B cell (primary cell): ENCODE measurements at places on chromosomes 11 and 22. TPM values are rescaled to one million over a fixed set of nuclear protein-coding genes. Genes with fewer than 3 reads are reported as not detected.

VPREB1 gene
- polyA plus RNA-seq: 1.2 TPM in 1 of 2 replicates, not detected in the other

MEN1 gene
- 68.5 and 71.5 TPM in 2 replicates for polyA plus RNA-seq

EMID1 gene
- 0.19 TPM in 1 of 2 replicates, not detected in the other for polyA plus RNA-seq

HSPB2 gene
- polyA plus RNA-seq: not detected in 2 replicates

P2RX3 gene
- not detected in 2 replicates for polyA plus RNA-seq

F2 gene
- polyA plus RNA-seq: not detected in 2 replicates

DESI1 gene
- polyA plus RNA-seq: 15.2 and 17.3 TPM in 2 replicates

TRIM6 gene
- not detected in 2 replicates for polyA plus RNA-seq

TRIM34 gene
- 19.9 and 21.9 TPM in 2 replicates for polyA plus RNA-seq

PRODH gene
- polyA plus RNA-seq: not detected in 2 replicates

NLRP6 gene
- polyA plus RNA-seq: 0.92 and 1.4 TPM in 2 replicates

MYO7A gene
- polyA plus RNA-seq: 0.03 TPM in 2 replicates

CST6 gene
- not detected in 2 replicates for polyA plus RNA-seq

DNA sequence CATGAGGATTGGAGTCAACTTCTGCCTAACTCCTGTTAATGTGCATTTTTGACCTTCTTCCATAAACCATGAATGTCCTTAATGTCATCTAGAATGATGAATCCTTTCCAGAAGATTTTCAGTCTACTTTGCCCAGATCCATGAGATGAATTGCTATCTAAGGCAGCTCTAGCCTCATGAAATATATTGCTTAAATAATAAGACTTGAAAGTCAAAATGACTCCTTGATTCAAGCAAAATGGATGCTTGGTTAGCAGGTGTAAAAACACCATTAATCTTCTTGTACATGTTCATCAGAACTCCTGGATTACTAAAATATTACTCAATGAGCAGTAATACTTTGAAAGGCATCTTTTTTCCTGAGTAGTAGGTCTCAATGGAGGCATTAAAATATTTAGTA, 238.5 kb upstream of the ZC3H12C start:
- DNase-seq: no peak

DNA sequence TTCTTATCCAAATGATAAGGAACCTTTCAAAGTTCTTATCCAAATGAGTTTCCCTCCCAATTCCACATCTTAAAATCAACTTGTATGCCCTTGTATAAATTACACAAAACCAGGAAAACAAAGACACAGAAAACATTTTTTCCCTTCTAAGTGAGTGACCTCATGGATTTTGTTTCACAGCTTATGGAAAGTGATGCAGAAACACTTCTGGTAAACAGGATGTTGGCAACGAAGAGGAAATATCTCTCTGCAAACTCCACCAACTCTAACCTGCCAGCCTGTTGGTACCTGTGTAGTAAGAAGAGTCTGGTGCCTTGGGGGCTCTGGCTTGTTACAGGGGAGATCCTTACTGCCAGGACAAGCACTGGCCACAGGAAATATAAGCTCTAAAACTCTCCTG, 57.0 kb downstream of the CELSR1 start:
- no peak for DNase-seq

GRCh38 chr22:47012589-47013370, 250.3 kb downstream of the TBC1D22A start:
- no peak for DNase-seq

DNA sequence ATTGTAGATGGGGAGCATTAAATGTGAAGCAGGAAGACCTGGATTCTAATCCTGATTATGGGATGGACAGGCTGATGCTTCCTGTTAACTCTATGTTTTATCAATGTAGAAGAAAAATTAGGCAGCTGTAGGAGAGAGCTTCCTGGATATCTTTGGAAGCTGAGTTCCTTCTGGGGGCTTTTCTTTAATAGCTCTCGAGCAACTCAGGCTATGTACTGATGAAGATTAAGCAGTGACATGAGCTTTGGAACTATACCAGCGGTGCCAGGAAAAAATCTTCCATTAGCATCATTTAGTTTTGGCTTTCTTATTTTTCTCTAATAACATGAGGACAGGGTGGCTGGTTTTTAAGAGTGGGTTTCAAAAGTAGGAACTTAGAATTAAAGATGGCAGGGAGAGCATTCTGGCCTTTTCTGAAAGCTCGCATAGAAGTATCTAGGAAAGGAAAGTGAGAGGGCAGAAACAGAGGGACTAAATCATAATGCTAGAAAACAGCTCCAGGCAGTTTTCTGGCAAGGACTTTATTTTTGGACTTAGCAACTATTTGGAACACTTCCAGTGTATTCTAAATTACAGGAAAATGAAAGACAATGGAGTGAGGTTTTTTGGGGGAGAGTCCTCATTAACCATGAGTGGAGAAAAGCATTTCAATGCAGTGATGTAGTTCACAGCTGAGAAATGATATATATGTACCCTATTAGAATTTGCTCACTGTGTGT, 69.2 kb upstream of the RRM1 start:
- DNase-seq: no peak

DNA sequence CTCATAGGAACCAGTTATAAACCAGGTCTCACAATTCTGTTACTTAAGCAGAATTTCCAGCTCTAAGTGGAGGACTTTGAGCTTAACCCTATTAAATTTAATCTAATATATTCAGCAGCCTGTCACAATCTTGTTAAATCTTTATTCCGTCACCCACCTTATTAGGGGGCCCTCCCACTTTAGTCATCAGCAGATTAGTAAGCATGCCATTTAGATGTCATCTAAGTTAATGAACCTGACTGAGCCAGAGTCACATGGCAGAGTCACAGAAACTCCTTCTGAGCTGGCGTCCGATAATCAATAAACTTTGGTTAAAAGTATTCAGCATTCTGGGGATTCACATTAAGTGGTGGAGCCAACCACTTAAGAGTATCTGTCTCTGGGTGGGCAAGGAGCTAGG, 35.1 kb downstream of the TTC12 start:
- no peak for DNase-seq

GRCh38 chr11:80638296-80638695, 1197.5 kb upstream of the TENM4 start:
- DNase-seq: no peak

DNA sequence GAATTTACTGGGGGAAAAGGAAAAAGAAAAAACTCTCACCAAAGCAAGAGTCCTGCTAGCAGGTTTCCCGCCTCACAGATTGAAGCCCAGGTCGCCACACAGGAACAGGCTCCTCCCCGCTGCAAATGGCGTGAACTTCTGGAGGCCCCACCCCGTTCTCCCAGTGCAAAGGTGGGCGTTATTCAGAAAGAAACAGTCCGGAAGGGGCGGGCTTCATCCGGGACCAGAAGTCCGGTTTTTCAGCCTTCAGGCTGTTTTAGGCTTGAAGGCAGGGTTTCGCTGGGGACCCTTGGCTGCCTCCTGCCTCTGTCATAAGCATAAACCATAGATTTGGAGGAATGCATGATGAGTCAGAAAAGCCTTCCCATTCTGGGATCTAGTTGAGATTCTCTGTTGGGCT, 148.3 kb upstream of the POU2AF2 start:
- DNase-seq: no peak

DNA sequence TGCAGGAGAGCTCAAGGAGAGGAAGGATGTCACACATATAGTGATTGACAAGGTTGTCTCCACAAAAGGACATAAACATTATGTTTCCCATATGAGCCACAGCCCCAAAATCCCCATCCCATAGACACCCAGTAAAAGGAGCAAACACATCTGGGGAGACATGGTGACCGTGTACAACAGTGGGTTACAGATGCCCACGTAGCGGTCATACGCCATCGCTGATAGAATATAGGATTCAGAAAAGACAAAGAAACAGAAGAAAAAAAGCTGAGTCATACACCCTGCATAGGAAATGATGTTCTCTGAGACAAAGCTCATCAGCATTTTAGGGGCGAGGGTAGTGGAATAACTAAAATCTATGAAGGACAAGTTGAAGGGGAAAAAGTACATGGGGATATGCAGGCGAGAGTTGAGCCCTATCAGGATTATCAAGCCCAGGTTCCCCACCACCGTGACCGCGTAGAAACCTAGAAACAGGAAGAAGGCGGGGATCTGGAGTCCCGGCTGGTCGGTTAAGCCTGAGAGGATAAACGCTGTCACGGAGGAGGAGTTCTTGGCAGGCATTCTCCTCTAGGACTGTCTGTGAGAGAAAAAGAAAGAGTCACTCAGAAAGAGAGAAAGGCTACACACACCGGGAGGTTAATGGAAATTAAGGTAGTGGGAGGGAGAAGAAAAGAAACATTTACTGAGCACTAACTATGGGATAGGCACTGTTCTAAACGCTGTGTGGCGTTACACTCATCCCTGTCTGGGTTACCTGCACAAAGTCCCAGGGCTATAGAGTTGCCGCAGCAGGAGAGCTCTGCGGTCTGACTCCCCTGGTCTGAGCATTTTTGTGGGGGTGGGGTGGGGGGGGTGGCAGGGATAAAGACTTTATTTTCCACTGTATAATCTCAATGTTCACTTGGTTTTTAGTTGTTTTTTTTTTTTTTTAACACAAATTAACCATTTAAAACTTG, 36.1 kb upstream of the OR8B8 start:
- no peak for DNase-seq

DNA sequence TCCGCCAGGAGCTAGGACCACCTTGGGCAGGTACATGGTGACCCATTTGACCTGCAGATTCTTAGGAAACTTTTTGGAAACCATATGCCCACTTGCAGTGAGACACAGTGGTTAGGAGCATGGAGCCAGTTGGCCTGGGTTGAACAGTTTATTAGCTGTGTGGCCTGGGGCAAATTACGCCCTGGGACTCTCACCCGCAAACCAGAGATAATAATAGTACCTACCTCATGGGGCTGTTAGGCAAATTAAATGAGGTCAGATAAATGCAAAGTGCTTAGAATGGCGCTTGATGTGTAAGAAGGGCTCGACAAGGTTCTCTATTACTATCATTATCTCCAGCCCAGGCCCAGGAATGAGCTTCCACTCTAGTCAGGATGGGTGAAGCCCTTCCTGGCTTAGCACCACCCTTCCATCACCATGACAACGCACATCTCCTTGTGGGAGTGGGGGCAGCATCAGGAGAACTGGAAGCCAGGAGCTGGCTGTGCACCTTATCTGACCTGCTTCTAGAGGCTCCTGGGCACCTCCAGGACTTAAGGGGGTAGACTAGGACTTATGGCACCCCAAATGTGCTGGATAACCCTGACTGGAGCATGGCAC, 5.1 kb downstream of the SYT12 start:
- peak; percentile 69 for DNase-seq

- no peak for DNase-seq
Measured at GRCh38 chr11:93080146-93080759, 110.8 kb downstream of the MTNR1B start.

- no peak for DNase-seq
Measured at GRCh38 chr11:82606738-82607137, 126.9 kb downstream of the FAM181B start.

- DNase-seq: no peak
Measured at GRCh38 chr11:27401833-27402316, 38.9 kb upstream of the CCDC34 start.

DNA sequence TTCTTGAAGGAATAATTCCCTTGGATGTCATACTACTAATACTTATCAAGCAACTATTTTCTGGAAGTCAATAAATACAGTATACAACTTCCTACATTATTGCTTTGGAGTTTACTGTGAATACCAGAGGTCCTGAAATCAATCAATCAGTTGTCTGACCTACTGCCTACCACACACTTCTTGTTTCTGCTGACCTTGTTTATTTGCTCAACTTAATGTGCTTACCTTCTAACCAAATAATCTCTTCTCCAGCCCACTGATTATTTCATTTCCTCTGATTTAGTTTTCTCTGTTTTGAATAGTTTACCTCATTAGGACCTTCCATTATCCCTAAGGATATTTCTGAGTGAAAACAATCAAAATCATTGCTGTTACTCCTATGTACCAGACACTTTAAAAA, 523.6 kb upstream of the ARHGAP42 start:
- no peak for DNase-seq

DNA sequence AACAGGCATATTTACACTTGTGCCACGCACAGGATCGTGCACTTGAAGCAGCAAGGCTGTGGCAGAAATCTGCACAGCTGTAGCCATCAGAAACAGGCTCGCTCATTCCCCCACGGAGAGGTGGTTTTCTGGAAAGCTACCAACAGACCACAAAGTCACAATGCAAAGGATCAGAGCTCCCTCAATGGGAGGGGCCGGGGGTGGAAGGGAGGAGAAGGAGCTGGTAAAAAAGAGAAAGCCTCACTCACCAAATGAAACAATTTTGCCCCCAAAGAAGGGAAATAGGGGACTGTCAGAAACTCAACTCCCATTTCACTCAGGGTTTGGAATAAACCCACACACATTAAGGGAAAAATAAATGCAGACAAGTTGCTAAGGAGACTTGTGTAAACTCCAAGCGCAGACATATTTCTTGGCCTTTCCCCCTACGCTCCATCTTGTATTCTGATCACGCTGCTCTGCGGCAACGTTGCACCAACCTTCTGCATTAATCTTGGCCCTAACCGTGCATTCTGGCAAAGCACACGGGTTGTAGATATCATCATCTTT, 43.2 kb upstream of the BLID start:
- no peak for DNase-seq

DNA sequence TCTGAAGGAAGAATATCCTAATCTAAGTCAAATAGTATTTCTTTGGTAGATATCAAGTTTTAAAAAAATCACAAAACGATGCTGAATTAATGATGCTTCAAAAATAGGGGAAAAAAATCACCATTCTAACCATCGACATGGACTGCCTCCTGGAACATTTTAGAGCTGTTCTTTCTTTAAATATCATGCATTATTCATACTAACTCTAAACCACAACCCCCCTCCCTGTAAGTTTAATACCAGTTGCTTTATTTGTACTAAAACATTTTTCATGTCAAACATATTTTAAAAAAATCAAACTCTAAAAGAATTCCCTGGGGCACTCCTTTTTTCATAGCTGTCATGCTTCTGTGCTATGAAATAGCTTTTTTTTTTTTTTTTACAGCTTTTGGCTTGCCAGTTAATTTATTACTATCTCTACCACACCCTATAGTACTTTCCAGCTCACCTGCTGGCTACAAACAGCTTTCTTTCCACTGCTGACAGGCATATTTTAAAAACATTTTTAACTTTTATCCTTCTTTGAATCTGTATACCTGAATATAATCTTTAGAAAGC, 256.9 kb downstream of the SOX6 start:
- DNase-seq: no peak

GRCh38 chr11:120499088-120499487, 12.5 kb upstream of the GRIK4 start:
- no peak for DNase-seq

- DNase-seq: no peak
Measured at GRCh38 chr22:17896586-17896985, 122.3 kb upstream of the BID start.

DNA sequence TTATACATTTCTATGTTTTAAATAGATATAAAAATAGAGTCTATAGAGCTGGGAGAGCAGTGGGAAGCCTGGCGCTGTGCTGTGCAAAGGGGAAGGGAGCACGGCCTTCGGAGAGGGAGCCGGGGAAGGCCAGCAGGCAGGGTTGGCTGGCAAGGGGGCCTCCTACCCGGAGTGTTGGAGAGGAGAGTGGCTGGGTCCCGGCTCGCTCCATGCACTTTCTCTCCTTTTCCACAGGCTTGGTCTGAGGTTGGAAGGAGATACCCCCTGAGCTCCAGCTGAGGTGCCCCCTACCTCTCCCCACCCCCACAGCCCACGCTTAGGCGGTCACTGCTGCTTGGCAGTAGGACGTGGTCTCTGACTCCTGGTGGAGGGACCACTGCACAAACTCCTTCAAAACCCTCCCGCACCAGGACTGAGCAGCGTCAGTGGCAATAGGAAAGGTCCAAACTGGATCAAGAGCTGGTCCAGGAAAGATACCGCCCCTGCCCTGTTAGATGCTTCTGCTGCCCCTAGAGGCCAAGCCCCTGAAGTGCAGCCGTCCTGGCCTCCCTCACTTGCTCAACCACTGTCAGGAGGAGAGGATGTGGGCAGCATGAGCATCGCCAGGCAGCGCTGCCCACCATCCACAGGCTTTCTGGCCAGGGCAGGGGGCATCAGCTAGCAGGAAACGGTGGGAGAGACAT, 52.9 kb downstream of the SYT13 start:
- peak; percentile 57 for DNase-seq
